Suprapubic skin (tissue), 4 donors: ENCODE measurements at places on chromosomes 5 and 9. TPM values are rescaled to one million over a fixed set of nuclear protein-coding genes. Genes with fewer than 3 reads are reported as not detected.

DNA sequence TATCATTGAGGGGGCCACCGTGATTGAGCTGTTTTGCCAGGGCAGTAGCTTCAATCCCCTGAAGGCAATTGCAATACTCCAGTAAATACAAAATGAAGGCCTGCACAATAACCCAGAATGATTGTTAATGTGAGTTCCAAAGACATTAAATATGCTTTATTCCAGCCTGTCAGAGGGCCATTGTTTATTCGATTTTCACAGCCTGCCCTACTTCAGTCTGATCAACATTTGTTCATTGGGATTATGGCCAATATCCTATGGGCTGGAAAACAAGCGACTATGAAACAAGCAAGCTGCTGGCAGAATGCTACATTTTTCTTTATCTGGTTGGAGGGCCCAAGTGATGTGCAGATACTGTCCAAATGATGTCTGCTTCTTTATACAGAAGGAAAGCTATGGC, 543.1 kb downstream of the TLE1 start:
- H3K27me3 ChIP-seq: no peaks in the 10 kb centered on the region
- no peaks in the 10 kb centered on the region for H3K36me3 ChIP-seq
- no peak overlapping the region for H3K4me3 ChIP-seq
- no peaks in the 10 kb centered on the region for H3K4me1 ChIP-seq
- no peak overlapping the region for H3K27ac ChIP-seq

- H3K4me1 ChIP-seq: peaks cover 27% of the 10 kb centered on the region
- no peak overlapping the region for H3K27ac ChIP-seq
- no peaks in the 10 kb centered on the region for H3K36me3 ChIP-seq
- no peaks in the 10 kb centered on the region for H3K27me3 ChIP-seq
Observed at GRCh38 chr5:72245546-72245945, 74.5 kb downstream of the MRPS27 start.

GRCh38 chr9:136352682-136353081, 10.9 kb downstream of the DNLZ start:
- no peak for DNase-seq
- no peak overlapping the region for H3K4me3 ChIP-seq
- peaks cover 16% of the 10 kb centered on the region for H3K36me3 ChIP-seq
- no peaks in the 10 kb centered on the region for H3K27me3 ChIP-seq
- no peak overlapping the region for H3K27ac ChIP-seq

DNA sequence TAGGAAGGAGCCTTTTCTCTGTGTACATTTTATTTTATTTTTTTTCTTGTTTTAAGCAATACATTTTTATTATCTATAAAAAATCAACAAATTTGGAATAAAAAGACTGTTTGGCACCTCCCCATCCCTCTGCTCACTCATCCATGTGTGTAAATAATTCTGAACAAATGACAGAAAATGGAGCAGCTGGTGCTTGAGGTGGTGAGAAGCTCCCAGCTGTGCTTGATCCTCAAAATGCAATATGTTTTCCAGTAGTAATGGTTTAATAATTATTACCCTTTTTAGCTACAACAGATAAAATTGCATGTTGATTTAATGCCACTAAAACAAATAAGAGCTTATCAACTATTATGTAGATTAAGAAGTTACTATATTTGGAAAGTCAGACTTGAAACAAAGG, 132.5 kb downstream of the CDH18 start:
- H3K4me1 ChIP-seq: no peaks in the 10 kb centered on the region
- no peak overlapping the region for H3K4me3 ChIP-seq
- H3K36me3 ChIP-seq: no peaks in the 10 kb centered on the region

- no peak overlapping the region for H3K27ac ChIP-seq
- DNase-seq: no peak
- H3K27me3 ChIP-seq: no peaks in the 10 kb centered on the region
- no peak overlapping the region for H3K4me3 ChIP-seq
- no peaks in the 10 kb centered on the region for H3K36me3 ChIP-seq
Observed at GRCh38 chr5:56320686-56321085, 87.6 kb upstream of the ANKRD55 start.

Gene EIF4E1B
- total RNA-seq: not detected
